ENCODE measurements at places on chromosomes 7 and 10.

DNA sequence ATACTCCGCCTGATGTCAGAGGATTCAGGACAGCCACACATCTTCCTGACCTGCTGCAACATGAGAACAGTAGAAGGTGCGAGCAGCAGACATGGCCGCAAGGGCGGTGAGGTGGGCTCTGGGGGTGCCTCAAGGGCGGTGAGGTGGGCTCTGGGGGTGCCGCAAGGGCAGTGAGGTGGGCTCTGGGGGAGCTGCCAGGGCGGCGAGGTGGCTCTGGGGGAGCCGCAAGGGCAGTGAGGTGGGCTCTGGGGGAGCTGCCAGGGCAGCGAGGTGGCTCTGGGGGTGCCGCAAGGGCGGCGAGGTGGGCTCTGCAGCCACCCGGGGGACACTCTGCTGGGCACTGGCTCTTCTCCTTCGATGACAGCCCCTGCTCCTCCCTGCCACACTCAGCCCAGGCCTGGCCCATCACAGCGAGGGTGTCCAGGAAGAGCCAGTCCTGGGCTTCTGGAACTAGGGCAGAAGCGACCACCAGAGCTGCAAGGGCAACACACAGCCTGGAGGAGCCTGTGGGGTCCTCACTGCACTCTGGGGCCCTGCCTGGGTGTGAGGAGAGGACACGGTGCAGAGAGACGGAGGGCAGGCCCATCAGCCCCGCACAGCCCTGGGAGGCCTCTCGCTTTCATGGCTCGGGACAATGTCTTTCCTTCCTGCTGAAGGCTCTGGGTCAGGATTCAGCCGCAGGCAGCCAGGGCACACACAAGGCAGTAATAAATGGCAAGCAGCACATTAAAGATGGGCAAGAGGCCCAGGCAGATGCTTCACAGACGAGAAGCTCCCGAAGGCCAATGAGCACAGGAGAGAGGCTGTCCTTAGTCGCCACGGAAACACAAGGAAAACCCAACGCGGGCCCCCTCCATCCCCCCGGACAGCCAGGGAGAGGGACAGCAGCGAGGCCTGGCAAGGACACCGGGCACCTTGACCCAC lies 42.5 kb downstream of the STK32C start:
- DNase-seq = no peak

DNA sequence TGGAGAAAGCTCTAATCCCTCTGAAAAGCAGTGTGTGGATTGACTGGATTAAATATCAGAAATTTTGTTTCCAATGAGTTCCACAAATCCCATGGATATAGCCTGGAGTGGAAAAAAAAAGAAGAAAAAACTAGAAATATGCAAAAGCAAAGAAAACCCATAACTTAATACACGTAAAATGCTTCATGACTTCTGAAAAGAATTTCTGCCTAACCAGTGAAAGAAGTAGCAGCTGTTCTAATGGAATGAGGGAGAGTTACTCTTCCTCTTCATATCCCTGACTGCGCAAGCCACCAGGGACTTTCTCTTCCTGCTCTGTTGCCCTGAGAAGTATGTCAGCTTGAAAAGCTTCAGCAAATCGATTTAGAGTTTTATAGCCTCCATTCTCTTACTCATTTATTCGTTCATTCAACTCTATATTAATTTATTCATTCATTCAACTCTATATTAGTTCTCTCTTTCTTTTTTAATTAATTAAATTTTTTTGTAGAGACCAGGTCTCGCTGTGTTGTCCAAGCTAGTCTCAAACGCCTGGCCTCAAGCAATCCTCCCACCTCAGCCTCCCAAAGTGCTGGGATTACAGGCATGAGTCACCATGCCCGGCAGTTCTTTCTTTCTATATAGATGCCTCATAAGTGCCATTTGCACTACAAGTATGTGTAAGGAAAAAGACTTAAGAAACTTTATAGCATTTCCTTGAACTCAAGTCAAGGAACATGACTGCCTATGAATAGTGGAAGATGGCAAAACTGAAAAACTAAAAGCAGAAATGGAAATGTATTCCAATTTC lies 447.3 kb upstream of the NRP1 start:
- peak; percentile 46 for DNase-seq

GRCh38 chr10:79250259-79250658 lies 97.0 kb upstream of the PPIF start:
- no peak for DNase-seq

DNA sequence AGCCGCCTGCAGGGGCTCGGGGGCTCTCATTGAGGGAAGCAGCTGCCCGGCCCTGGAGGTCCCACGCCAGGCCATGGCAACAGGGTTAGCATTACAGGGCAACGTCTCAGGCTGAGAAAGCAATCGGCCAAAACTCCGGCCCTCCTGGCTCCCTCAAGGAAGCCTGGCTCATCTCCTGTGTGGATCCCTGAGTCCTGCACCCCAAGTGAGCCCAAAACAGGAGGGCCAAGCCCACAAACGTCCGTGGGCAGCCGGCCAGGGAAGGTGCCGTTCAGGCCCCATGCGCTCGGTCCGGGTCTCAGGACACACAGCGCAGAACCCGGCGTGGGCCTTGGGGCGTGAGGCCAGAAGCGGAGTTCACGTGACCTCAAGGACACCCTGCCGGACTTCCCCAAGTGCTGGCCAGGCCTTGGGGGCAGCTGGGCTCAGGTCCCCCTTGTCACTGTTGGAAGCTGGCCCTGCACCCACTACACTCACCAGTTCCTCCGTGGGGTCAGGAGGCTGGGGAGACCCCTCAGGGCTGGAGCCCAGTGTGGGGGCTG lies 8.0 kb upstream of the PWWP2B start:
- DNase-seq = no peak

GRCh38 chr7:149495785-149496641 lies 1.6 kb downstream of the ZNF746 start:
- peak; percentile 77 for DNase-seq

GRCh38 chr7:80335511-80336231 lies 176.2 kb downstream of the GNAT3 start:
- no peak for DNase-seq

GRCh38 chr7:35823440-35823839 lies 22.6 kb downstream of the SEPTIN7 start:
- DNase-seq = no peak

GRCh38 chr7:101947899-101948298 lies 130.5 kb downstream of the CUX1 start:
- no peak for DNase-seq

- no peak for DNase-seq
These were observed 64.9 kb downstream of the ZNF37A start for GRCh38 chr10:38159004-38159403.

DNA sequence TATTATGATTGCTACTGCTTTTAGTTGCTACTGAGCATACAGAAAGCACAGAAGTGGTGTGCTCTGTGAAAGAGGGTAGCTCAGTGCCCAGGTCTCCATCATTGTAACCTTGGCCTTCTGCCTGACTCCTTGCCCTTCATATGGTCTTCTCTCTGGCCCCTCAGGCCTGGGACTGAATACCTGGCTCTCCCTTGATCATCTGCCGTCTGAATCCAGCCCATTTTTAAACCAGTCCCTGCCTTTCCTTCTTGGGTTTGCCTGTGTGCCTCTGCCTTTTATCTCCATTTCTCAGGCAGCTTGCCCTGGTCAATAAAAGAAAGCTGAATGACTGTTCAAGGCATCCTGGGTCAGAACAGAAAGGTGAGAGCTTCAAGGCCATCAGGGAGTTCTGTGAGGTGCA lies 109.1 kb upstream of the ZNF438 start:
- no peak for DNase-seq

GRCh38 chr10:14588084-14588937 lies 186.4 kb downstream of the FAM107B start:
- DNase-seq = no peak

DNA sequence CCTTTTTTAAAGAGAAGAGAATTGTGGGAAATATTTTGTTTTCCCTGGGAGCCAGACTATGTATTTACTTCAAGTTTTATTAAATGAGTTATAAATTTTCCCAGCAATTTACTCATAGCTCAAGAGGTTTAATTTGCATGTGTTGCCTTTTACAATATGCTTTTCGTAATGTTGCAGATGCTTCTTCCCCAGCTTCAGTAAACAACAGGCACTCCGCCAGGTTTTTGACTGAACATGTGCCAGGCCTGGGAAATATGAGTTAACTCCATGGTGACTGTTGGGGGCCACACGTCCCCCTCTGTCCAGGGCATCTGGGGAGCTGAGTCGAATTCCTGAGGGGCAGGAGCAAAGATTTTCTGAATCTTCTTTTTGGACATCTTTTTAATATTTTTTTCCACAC lies 545.7 kb downstream of the LRMDA start:
- DNase-seq = peak; percentile 52

- no peak for DNase-seq
These were observed 16.0 kb downstream of the CHRM2 start for GRCh38 chr7:136884492-136884891.

DNA sequence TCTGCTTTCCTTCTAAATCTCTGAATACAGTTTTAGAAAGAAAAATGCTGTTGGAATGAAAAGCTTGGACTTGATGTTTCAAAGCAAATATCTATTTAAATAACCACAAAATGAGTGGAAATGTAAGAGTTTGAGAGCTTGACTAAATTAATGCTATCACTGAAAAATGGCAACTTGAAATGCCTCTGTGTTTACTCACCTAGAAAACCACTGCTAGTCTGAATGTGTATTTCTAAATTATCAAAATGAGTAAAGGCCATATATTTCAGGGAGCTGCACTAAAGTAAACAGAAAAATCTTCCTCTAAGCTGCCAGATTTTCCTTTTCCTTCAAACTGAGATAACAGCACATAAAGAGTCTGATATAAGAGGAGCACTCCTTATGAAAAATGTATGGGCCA lies 87.9 kb downstream of the DPY19L1 start:
- DNase-seq = no peak

GRCh38 chr7:133275446-133276095 lies 22.7 kb downstream of the EXOC4 start:
- DNase-seq = no peak
